ENCODE measurements at places on chromosomes 11 and 22. TPM values are rescaled to one million over a fixed set of nuclear protein-coding genes. Genes with fewer than 3 reads are reported as not detected.

Gene DCHS1
- 35.2 TPM for total RNA-seq

Gene SLN
- total RNA-seq, result not detected

Gene ISX
- total RNA-seq, result not detected

Gene MAP6
- total RNA-seq, result 1.1 TPM

Gene CALCA
- not detected for total RNA-seq

Gene PKNOX2
- total RNA-seq, result 0.37 TPM

Gene NLRP6
- not detected for total RNA-seq

Gene SNX19
- total RNA-seq, result 125 TPM

Gene CHRM1
- not detected for total RNA-seq

Gene NRXN2
- total RNA-seq, result 0.55 TPM

Gene ZP1
- not detected for total RNA-seq

Gene C22orf42
- not detected for total RNA-seq

Gene OLFML1
- total RNA-seq, result 4.2 TPM

Gene OR5B17
- not detected for total RNA-seq

All from uterine smooth muscle cell (primary cell).